ENCODE measurements at places on chromosomes 11 and 22. TPM values are rescaled to one million over a fixed set of nuclear protein-coding genes. Genes with fewer than 3 reads are reported as not detected.

The SYT13 gene
- polyA plus RNA-seq, result 10.5 TPM

The IL10RA gene
- polyA plus RNA-seq, result 4.5 TPM

The LIF gene
- polyA plus RNA-seq, result 1.7 TPM

The UPK3A gene
- polyA plus RNA-seq, result 0.65 TPM

The PRRG4 gene
- 7.9 TPM for polyA plus RNA-seq

The PNPLA5 gene
- 0.07 TPM for polyA plus RNA-seq

The GGTLC2 gene
- polyA plus RNA-seq, result not detected

The IGSF22 gene
- 3.6 TPM for polyA plus RNA-seq

The GNB1L gene
- 4.7 TPM for polyA plus RNA-seq

The APOBEC3C gene
- polyA plus RNA-seq, result 9.6 TPM

The CENPM gene
- 17.7 TPM for polyA plus RNA-seq

The TRPC6 gene
- 10.7 TPM for polyA plus RNA-seq

The OR5A1 gene
- not detected for polyA plus RNA-seq

The SLC16A8 gene
- polyA plus RNA-seq, result 1.4 TPM

The CDC45 gene
- 25.3 TPM for polyA plus RNA-seq

The FGF19 gene
- 0.59 TPM for polyA plus RNA-seq

The OTOG gene
- 0.36 TPM for polyA plus RNA-seq

The MYBPC3 gene
- polyA plus RNA-seq, result not detected

The KIRREL3 gene
- polyA plus RNA-seq, result 2.1 TPM

The AP1B1 gene
- polyA plus RNA-seq, result 42.8 TPM

DNA sequence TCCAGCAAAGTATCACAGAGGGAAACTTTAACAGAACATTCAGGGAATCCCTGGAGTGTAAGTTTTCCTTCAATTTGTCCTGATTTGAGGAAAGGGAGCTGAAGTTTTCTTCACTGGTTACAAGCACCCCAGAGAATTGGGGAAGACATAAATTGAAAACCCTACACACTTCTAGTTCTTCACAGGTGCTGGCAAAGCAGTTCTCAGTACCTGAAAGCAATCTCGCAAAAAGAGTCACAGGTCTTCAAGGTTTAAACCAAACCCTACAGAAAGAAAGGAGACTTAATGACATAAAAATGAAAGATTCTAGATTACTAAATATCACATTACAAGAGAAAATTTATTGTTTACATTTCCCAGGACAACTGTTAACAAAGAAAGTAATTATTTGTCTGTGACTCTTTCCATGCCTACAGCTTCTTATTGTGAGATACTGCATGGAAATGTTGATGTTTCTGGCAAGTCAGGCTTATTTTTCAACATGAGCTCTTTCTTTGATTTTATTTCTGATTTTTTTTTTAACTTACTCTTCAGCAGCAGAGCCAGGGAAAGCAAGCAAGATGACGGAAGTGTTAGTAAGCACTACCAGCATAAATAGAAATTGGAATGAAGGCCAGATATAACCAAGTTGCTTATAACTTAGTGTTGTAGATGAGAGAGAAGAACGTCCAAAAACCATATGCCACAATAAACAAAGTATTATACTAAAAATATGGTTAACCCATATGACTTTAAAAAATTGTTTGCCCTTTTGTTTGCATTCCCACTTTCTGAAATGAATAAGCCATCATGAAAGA lies 44.1 kb downstream of the FANCF start:
- DNase-seq, result no peak

DNA sequence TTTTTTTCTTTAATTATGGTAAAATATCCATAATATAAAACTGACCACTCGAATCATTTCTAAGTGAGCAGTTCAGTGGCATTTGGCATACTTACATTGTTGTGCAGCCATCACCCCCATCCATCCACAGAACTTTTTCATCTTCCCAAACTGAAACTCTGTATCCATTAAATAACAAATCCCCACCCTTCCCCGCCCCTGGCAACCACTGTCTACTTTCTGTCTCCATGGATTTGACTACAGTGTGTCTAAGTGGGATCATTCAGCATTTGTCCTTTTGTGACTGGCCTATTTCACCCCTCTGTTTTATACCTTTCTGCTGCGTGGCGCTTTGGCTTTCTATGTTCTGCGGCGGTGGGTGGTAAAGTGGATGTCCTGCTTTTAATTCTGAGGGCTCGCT lies 49.1 kb downstream of the RTN4R start:
- DNase-seq, result no peak

GRCh38 chr11:114091516-114092397 lies 32.2 kb downstream of the ZBTB16 start:
- no peak for DNase-seq

- no peak for DNase-seq
Observed at GRCh38 chr11:55949330-55949729, 13.1 kb upstream of the OR5I1 start.

GRCh38 chr11:40306938-40307548 lies 1152.4 kb downstream of the LRRC4C start:
- DNase-seq, result no peak

GRCh38 chr22:27470169-27470772 lies 331.3 kb downstream of the MN1 start:
- DNase-seq, result no peak

DNA sequence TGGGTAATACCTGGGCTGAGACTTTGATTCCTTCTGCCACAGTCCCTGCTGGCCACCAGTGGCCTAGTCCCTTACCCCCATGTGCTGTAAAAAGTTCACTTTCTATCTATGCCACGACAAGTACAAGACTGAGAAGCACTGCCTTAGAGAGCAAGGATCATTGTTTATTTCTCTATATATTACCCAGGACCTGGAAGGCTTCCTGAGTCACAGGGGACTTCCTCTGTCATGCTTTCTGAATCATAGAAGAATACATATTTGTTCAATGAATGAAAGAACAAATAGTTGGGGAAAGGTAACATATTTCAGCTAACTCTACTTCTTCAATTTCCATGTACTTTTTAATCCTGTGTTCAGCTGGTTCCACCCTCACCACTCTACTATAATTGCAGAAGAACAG lies 5.5 kb upstream of the SYT9 start:
- DNase-seq, result no peak

DNA sequence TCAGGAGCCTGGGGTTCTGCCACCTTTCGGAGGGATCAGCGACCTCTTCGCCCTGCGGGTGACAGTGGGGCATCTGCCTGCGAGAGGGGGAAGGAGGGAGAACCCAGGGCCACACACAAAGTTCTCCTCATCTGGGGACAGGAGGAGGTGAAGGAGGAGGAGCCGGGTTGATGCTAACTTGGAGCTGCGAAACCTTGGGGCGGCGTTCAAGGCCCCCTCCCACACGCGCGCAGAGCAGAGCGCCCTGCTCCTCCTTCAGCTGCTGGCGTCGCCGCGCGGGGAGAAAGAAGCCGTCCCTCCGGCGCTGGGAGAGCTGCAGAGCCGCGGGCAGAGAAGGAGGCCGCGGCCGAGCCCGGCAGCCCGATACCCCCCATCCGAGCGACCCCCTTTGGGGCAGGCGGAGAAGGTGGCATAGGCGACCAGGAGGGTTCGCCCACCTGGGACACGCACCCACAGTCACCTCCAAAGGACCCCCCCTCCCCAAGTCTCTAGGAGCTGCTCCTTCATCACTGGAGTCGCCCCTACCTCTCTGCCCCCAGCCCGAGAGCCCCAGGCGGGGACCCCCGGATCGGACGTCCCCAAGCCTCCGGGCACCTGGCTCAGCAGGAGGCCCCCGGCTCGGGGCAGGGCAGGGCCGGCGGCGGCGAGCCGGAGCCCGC lies at the start of gene RASD2:
Gene RASD2, plus strand, starts transcription at position 237 of the 659 bp plus-strand sequence. CDS start 5,979 bp downstream, outside the sequence.
- no peak for DNase-seq

DNA sequence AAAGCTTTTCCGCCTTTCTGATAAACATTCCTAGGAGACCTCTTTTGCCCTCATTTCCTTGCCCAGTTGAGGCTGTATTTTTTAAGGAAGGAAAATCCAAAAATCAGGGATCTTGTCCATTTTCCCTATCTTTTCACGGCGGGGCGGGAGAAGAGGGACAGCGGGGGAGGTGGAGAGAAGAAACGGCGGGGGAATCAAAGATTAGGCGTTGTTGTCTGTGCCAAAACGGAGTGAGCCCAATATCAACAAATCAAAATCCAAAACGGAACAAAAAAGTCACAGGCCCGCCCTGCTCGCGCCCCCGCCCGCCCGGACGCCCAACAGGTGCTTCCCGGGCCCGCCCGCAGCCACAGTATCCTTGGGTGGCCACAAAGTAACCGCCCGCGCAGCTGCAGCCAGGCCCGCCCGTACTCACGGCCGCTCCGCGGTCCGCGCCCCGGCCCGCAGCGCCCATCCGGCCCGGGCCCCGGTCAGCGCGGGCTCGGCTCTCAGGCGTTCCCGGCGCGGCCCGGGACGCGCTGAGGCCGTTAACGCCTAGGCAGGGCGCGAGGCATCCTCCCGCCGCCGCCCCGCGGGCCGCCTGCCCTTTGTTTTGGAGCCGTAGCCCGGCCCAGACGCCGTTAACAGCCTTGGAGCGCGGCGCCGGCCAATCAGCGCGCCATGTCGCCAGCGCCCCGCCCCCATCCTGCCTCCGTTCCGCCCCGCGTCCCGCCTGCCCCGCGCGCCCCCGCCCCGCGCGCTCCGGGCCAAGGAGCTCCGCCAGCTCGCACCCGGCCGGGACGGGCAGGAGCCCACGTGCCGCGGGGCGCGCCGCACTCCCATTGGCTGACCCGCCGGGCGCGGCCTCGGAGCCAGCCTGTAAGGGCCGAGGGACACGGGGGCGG lies at the start of gene YPEL1:
Gene YPEL1, minus strand, starts transcription at position 595 of the 884 bp plus-strand sequence. CDS start 25,050 bp downstream, outside the sequence.
- peak; percentile 89 for DNase-seq

- DNase-seq, result no peak
Observed at GRCh38 chr11:63915961-63916836, 765 bp downstream of the RCOR2 start.

- DNase-seq, result no peak
Observed at GRCh38 chr11:118688851-118689502, 9.5 kb upstream of the TREH start.

DNA sequence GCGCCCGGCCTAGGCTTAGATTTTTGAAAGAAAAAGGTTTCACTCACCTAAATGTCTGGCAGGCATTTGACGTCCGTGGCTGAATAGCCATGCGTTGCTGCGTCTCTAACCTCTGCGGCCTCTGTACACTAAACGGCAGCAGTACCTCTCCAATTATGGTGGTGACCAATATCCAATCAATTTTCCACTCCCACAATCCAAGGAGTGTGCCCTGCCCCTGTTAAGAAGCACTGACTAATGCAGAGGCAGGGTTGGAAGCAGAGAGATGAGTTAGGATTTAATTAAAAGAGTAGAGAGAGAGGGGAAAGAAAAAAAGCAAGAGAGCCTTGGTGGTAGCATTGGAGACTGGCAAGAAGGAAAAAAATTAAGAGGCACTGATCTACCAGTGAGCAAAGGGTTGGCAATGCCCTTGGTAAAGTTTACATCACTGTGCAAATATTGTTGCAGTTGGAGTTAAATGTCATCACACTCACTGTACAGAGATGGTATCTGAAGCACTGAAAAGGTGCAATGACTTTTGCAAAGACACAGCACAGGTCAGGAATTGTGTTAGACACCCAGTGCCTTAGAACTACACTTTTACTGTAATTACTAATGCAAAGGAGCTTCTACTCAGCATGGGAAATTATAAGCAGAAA lies 526.7 kb downstream of the NTM start:
- DNase-seq, result no peak

DNA sequence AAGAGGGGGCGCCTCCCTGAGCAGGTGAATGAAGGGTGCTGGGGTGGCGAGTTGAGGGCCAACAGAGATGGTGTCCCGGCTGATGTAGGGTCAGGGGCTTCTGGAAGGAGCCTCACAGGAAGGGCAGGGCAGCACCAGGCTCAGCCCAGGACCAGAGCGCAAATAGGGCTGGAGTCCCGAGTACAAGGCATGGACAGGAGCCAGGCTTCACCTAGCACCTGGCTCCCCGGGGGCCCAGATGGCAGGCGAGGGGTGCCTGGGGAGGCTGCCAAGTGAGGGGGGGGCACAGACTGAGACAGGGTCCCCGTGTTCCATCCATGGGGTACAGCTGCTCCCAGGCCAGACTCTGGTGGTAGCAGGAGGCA lies 105.8 kb downstream of the KCNQ1 start:
- DNase-seq, result no peak

DNA sequence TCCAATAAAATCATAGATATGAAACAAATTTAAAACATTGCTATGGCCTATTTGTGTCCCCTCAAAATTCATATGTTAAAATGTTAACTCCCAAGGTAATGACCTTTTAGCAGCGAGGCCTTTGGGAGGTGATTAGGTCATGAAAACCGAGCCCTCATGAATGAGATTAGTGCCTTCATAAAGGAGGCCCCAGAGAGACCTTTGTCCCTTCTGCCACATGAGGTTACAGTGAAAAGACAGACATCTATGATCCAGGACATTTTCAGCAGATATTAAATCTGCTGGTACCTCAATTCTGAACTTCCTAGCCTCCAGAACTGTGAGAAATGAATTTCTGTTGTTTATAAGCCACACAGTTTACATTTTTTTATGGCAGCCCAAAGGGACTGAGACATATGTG lies 171.7 kb downstream of the MPPED1 start:
- no peak for DNase-seq

- no peak for DNase-seq
Observed at GRCh38 chr11:94895971-94896370, 77.4 kb downstream of the CWC15 start.

DNA sequence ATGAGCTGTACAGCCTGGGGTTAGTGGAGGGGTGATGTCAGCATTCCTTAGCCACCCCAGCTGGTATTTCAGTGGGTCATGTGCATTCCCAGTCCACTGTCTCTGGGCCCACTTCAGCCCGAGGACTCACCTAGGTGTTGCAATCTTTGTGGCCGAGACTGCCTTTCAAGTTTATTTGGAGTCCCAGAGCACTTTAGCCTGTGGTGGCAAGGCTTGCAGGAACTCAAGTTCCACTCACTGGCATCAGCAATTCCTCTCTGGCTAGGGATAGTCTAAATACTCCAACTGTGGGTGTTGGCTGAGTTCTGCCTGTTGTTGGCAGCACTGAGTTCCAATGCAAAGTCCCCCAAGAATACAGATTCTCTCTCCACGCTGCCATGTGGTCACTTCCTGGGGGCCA lies 191.6 kb upstream of the PGR start:
- DNase-seq, result no peak

GRCh38 chr11:126186708-126187529 lies 24.5 kb downstream of the RPUSD4 start:
- no peak for DNase-seq

- no peak for DNase-seq
Observed at GRCh38 chr22:41541484-41541883, 2.8 kb downstream of the POLR3H start.

- DNase-seq, result no peak
Observed at GRCh38 chr22:25027959-25028840, 75.7 kb downstream of the KIAA1671 start.

GRCh38 chr11:28448186-28448585 lies 340.0 kb downstream of the METTL15 start:
- DNase-seq, result no peak

GRCh38 chr11:34351051-34351450 lies 6.8 kb downstream of the ABTB2 start:
- DNase-seq, result no peak

DNA sequence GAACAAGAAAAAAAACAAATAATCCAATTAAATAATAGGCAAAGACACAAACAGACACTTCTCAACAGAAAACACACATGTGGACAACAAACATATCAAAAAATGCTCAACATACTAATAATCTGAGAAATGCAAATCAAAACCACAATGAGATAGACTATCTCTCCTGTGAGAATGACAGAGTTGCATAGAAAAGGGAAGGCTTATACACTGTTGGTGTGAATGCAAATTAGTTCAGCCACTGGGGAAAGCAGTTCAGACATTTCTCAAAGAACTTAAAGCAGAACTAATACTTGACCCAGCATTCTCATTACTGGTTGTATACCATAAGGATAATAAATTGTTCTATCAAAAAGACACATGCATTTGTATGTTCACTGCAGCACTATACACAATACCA lies 637.8 kb upstream of the LUZP2 start:
- no peak for DNase-seq

Measured in renal cortex interstitium (tissue), 15 donors.